Endothelial cell (in vitro differentiated cells): ENCODE measurements at places on chromosomes 5 and 9.

GRCh38 chr5:178403956-178404600 is 171.5 kb upstream of the PHYKPL start:
- no peak for DNase-seq

GRCh38 chr9:81776390-81776789 is 87.0 kb upstream of the TLE1 start:
- no peak for DNase-seq

DNA sequence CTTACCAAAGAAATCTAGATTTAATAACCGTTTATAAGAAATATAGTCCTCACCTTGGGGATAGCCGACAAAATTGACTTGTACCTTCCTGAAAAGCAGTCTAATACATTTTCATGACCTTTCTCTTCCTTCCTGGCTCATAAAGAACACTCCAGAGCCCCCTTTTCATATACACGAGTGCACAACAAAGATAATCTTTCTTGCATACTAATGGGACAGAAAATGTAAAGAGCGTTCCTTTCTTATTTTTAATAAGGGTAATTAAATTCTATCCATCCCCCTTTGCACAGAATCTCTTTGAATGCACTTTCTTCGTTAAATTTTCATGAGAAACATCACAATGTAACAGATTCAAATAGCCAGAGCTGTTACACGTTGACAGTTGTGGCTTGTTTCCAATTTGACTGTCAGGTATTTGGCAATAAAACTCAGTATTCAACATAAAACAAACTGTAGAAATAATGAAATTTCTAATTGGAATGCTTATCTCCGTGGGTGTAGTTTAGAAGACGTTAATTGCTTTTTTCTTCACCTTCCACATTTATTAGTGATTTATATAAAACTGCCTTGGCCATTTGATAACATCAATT is 732.3 kb upstream of the DMAC1 start:
- DNase-seq: no peak

DNA sequence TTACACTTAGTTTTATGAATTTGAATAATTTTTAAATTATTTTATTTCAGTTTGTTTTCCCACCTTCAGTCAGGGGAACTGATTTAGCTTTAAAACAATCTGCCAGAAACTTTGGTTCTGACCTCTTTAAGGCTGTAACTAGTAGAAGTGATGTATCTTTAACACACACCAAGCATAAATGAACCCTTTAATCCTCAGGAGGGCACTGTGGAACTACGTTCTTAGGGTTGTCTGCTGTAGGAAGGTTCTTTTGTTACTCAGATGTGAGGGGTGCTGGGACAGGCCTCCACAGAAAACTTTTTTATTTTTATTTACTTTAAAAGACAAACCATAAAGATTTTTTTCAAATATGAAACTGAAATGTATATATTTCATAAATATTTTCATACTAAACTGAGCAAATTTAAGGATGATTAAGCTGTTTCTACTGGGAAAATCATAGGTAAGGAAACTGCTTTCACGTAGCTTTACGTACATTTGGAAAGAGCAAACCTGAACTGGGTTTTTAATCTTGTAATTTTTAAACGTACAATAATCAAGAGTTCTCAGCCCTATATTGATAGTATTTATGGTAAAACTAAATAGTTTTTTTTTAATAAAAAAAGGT is 5.3 kb downstream of the KLF4 start:
- peak; percentile 33 for DNase-seq

DNA sequence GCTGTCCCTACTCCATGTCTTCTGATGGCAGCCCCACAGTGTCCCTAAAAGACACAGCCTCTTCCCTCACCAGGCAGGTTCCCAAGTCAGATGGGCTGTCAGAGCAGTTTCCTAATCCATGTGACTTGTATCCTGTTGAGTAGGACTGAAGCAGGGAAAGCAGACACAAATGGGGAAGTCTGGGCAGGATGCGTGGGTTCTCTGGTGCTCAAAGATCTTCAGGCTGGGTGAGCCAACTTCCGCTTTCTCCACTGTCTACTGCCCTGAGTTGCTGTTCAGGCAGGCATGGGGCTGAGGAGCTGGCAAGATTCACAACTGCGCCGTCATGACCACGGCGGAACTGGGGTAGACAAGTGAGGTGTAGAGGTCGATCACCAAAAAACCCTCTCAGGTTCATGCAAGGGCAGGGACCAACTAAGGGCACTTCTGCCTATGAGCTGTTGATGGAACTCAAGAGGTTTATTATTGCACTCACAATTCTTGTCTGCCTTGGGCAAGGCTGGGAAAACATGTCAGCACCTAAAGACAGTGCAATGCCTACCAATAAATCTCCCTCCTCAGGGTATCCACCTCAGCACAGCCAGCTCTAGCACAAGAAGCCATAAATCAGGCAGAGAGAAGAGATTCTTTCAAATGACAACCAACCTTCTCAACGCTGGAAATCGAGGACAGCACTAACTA is 83.4 kb downstream of the RAPGEF1 start:
- DNase-seq: peak; percentile 31

DNA sequence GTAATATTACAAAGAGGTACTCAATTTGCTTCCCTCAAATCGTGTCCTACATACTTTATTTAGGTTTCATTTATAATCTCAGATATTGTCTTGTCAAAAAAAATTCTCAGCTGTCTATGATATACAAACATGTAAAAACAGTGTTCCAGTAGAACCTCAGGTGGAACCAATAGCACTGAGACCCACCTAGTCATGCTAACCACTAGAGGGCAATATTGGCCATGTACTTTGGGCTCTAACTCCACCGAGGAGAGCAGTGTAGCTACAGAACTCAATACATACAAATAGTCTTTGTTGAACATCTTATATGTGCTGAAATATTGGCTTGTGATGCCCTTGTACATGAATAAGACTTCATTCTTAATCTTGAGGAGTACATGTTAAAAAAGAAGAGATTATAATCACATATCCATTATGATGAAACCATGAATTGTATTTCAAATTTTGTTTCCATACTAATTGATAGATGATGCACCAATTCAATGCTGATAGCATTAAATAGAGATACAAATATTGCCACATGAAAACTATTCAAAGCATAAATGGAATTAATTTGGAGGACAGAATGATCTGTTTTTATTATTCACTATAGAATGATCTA is 71.2 kb upstream of the CNTLN start:
- DNase-seq: peak; percentile 26

GRCh38 chr9:2066312-2067273 is 51.4 kb downstream of the SMARCA2 start:
- no peak for DNase-seq

DNA sequence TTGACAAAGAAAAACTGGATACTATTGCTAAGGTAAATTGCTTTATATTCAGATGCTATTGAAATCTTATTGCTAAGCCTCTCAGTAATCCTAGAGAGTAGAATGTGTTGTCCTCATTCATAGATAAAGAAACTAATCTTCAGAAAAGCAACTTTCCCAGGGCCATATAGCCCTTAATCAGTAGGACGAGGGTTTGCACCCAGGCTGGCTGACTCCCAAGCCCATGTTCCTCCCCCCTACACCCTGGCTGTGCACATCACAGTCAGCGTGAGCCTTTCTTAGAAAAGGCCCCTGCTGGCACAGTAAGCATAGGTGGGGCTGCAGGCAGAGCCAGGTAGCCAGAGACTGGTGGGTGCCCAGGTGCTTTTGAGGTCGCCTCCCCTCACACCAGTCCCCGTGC is 15.8 kb upstream of the GLIPR2 start:
- DNase-seq: no peak

DNA sequence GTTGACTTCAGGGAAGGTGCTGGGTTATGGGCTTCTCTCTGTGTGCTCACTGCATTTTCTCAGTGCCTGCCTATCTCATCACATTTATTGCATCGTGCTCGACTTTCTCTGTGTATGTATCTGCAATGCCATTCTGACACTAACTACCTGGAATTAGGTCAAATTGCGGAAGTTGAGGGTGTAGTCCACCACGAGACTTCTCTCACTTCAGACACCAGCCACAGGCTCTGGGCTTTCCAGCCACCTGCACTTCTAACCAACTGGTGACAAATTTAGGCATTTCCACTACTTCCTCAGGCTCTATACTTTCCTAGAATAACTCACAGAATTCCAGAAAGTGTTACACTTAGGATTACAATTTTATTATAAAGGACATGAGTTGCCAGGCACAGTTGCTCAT is 188.6 kb upstream of the ZNF608 start:
- DNase-seq: no peak

- DNase-seq: no peak
Observed at GRCh38 chr5:142902186-142902965, 132.2 kb downstream of the ARHGAP26 start.

DNA sequence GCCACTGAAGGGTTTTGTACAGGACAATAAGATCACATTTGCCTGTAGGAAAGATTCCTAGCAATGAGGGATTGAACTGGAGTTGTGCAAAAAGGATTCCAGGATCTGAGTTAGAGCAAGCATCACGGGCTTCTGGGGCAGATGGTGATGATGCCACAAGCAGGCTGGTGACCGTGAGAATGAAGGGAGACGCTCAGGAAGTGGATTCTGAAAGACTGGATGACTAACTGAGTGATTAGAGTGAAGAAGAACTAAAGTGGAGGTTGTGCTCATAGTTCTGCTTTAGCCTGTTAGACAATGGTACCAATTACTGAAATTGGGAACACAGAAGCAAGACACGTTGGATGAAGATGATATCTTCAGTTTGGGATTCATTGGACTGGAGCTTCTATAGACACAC is 168.2 kb downstream of the CD180 start:
- DNase-seq: no peak

- DNase-seq: no peak
Observed at GRCh38 chr5:90071656-90072055, 337.9 kb downstream of the CETN3 start.

DNA sequence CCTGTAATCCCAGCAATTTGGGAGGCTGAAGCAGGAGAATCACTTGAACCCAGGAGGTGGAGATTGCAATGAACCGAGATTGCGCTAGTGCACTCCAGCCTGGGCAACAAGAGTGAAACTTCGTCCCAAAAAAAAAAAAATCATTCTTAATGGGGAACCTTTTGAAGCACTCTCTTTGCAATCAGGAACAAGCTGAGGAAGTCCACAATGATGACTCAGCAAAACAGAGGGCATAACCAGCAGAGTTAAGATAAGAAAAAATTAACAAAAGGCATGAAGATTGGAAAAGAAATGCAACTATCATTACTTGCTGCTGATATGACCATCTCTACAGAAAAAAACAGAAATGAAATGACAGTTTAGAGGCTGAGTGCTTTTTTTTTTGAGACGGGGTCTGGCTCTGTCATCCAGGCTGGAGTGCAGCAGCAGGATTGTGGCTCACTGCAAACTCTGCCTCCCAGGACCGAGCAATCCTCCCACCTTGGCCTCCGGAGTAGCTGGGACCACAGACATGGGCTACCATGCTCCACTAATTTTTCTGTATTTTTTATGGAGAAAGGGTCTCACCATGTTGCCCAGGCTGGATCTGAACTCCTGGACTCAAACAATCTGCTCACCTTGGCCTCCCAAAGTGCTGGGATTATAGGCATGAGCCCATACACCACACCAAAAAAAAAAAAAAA is 88.0 kb downstream of the FNBP1 start:
- no peak for DNase-seq

- no peak for DNase-seq
Observed at GRCh38 chr5:144276034-144276822, 105.6 kb downstream of the KCTD16 start.

GRCh38 chr5:134937526-134937925 is 30.2 kb upstream of the CATSPER3 start:
- DNase-seq: no peak

DNA sequence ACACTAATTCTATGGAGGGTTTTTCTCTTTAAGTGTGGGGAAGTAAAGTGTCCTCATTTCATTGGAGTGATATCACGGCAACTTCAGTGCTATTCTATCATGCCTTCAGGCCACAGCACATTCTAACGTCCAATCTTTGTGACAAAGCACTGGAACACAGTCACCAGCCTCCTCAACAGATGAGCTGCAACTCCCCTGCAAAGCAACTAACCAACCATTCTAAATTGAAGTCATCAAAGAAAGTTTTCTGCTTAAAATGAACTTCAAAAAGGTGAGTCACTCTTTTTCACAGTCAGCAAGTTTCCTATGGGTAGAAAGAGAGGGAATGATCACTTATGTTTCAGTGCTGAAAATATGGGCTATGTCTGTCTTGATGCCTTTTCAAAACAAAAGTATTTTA is 190.8 kb downstream of the ELAVL2 start:
- no peak for DNase-seq

DNA sequence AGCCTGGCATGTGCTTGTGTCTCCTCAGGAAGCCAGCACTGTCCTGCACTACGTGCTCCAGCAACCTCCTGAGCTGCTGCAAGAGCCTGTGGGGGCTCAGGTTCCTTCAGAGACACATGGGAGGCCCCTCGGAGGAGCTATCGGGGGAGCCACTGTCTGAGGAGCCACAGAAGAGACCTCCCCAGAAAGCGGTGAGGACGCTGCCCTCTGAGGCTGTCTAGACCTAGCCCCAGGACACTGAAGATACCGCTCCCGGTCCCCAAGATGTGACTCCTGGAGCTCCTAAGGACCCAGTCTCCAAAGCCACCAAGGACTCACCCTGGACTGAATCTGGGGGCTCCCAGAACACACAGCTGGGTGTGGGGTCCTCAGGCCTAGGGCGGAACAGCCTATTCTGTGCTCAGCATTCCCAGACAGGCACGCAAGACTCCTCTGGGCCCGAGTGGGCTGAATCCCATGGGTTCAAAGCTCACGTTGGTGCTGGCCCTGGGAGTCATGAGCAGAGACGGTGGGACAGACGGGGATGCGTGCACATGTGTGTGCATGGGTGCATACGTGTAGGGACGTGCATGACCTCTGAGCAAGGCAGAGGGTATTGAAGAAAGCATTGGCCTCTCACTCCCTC is 50.0 kb downstream of the HRH2 start:
- no peak for DNase-seq

GRCh38 chr9:75389101-75389500 is 300.8 kb downstream of the OSTF1 start:
- DNase-seq: no peak

DNA sequence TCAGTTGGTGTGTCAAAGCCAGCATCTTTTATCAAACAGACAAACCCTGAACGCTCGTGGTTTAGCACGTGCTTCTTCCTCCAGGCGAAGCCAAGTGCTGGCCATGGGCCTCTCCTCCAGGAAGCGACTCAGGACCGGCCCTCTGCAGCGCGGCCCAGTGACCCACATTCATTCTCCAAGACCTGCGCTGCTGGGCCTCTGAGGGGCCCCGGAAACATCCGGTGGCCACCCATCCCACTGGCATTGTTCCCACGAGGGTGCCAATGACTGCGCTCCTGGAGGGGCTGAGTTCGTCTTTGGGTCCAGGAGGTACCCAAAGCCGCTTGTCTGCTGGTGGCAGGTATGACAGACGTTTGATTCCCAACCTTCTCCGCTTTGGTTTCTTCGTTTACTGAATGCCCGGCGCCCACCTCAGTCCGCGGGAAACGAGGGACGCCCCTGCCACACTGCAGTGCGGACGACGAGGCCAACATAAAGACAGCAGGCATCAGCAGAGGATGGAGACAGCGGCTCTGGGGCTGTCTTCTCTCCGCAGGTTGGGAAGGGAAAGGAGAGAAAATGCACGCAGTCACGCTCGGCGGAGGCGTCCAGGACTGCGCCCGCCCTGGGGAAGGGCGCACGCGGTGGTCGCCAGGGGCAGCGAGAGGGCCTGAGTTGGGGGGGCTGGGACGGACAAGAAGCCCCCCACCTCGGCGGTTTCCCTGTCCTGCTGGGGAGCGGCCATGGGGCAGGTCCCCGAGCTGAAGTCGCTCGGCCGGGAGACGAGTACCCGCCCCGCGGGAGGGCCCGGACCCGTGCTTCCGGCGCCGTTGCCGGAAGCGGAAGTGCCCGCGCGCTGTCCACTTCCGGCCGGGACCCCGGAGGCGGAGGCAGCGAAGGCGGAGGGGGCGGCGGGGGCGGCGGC is at the start of gene EXOC3:
Gene EXOC3, plus strand, starts transcription at position 842 of the 904 bp plus-strand sequence. CDS start 3,030 bp downstream, outside the sequence.
- DNase-seq: peak; percentile 59
